Fibroblast of skin of abdomen (primary cell): ENCODE measurements at places on chromosomes 6 and 20.

- no peak for DNase-seq
These were observed 58.0 kb downstream of the ZNF292 start for GRCh38 chr6:87213364-87213763.

DNA sequence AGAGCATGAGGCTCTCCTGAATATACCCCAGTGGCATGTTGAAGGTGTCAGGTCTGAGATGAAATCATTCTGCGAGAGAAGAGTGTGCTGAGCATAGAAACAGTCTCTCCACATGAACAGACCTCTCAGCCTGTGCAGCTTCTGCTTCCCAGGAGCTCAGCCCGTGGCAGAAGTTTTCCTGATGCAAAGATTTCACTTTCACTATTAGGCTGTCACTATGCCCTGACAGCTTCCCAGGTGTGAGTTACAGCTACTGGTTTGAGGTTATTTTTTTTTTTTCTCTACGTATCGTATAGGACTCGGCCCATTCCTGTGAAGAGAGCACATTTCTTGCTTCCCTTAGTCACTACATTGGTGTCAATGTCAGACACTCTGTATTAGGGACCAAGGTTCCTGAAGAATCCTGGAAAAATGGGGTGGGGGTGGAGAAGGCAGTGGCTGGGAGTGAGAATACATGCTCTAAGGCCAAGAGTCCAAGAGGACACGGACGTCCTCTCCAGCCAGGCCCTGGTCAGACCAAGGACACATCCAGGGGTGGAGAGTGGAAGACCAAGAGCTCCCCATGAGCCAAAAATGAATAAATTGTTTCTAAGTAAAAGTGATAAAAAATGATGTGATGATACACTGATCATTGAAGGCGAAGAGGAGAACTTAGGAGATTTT lies 121.2 kb upstream of the AKAP12 start:
- no peak for DNase-seq

GRCh38 chr20:5787796-5788165 lies 37.6 kb downstream of the SHLD1 start:
- no peak for DNase-seq

GRCh38 chr20:23205611-23206041 lies 119.5 kb upstream of the CD93 start:
- DNase-seq: peak; percentile 14

DNA sequence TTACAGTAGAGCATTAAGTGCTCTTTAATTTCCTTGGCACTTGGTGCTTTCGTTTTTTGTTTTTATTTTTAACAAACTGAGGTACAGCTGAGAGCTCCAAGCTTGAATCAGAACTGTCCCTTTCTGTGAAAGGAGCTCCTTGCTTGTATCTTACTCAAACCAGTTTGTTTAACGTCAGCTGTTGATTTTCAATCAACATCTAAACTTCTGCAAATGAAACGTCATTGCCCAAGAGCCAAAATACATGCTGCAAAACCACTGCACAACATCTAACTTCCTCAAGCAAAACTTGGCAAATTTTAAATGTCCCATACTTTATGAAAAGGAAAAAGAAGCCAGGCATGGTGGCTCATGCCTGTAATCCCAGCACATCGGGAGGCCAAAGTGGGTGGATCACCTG lies 15.2 kb downstream of the VNN2 start:
- DNase-seq: no peak

DNA sequence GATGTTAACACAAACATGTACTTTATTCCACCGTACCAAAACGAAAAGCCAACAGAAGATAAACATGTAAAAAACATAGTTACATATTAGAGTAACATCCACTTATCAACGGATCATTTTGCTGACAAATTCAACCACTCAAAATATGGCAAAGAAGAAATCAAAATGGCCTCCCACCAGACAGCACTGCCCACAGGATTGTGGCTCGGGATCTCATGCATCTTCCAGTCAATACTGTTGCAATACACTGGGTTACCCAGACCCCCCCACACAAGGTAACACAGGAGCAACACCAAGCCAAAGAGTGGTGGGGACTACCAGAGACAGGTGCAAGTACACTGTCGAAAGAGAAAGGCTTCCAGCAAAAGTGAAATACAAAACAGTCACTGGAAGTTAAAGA lies 57.9 kb upstream of the NHSL1 start:
- no peak for DNase-seq

DNA sequence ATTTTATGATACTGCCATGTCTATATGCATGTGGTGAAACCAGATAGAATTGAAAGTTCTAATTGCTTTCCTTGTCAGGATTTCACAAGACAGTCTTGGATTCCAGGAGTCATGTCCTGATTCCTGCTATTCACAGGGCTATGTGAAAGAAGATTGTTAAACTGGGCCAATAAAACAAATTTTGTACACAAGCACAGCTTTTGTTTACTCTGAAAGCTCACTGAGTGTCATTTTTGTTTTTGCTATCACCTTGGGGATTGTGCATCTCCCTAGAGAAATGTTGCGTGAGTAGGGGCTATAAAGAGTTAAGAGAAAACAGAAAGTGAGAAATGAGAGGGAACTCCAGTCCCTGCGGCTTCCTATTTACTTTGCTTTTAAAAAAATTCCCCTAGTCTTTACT lies 627.5 kb downstream of the PKHD1 start:
- no peak for DNase-seq

DNA sequence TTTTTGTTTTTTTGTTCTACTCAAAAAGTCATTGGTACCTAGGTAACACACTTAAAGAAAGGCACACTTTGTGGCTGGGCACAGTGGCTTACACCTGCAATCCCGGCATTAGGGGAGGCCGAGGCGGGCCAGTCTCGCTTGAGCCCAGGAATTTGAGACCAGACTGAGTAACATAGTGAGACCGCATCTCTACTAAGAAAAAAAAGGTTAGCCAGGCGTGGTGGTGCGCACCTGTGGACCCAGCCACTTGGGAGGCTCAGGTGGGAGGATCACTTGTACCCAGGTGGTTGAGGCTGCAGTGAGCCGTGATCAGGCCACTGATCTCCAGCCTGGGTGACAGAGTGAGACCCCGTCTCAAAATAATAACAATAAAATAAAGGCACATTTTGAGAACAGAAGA lies 67.4 kb upstream of the BHLHE23 start:
- no peak for DNase-seq

- DNase-seq: peak; percentile 6
These were observed 603 bp downstream of the TASP1 start for GRCh38 chr20:13638162-13638495.

GRCh38 chr6:96468681-96469224 lies 52.9 kb upstream of the UFL1 start:
- DNase-seq: no peak

DNA sequence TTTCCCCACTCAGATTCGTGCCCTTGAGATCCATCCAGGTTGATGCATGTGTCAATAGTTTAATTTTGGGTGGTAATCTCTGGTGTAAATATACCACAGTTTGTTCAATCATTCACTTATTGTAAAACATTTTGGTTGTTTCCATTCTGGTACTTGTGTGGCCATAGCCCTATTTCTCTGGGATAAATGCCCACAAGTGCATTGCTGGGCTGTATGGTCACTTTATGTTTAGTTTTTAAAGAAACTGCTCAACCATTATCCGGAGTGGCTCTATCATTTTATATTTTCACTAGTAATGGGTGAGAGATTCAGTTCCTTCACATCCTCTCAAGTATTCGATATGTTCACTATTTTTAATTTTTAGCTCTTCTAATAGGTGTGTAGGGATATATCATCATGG lies 60.7 kb upstream of the RNF24 start:
- DNase-seq: peak; percentile 18

DNA sequence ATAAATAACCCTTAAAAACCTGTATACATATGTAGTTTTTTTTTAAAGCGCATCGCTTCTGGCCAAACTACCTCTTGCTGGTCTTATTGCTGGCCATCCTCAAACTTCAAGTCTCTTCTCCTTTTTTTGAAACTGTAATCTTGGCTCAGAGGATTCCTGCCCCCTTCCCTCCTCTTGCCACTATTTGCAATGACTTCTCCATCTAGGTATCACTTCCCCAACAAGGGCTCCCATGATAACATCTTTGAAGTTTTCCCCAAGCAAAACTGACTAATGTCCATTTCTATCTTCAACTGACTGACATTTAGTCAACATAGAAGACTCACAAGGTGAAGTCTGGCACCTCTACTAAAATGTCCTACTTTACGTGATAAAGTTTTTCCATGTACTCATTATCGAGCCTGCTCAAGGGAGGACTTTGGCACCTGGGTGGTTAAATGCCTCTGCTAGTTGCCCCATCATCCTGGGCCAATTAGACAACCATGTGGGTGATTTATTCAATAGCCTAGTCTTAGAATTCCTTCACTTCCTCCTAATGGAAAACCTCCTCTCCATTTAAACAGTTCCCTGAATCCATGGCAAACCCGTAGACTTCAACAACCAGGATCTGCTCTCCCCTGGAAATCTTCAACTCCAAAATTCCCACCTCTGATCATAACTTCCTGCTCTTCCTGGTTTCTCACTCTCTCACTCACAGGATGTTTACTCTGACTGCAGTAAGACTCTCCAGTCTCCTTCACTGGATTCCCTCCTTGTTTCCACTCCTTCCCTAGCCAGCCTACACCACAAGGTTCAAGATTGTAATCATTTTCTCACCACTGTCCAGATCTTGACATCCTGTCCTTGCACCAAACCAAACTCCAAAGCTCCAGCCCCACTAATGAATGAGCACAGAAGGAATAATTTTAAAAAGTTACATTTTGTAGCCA lies 9.4 kb upstream of the PLAGL1 start:
- DNase-seq: no peak

DNA sequence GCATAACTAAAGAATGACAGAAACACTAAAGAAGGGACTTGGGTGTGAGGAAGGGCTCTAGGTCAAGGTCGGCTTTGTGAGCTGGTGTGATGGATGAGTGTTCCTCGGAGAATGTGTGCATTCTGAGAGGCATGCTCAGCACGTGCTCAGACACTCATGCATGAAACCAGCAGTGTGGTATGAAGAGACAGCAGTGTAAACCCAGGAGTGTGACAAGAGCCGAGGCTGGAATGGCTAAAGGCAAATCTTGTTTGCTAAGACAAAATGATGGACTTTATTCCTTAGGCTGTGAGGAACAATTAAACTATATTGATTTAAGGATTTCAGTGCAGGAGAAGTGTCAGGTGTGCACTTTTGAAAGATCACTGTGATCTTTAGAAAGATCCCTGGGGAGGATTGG lies 107.4 kb upstream of the MAP7 start:
- peak; percentile 41 for DNase-seq
